Activated CD4-positive, alpha-beta T cell treated with anti-CD3 and anti-CD28 coated beads for 24 hours (primary cell): ENCODE measurements at places on chromosomes 3 and 15.

DNA sequence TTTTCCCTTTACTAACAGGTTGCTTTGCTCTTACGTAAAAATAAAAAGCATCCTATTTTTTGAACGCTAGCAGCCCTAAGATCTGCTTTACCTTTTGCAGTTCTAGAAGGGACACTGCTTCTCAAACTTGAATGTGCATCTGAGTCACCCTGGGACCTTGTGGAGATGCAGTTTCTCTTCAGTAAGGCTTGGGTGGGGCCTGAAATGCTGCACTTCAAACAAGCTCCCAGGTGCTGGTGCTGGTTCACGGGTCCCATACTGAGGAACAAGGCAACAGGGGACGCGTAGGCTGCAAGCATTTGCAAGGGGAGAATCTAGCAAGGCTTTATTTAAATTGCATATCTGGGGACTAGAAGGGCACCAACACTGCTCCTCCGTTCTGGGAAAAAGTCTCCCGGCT is 30.0 kb downstream of the MB21D2 start:
- DNase-seq: no peak

GRCh38 chr3:192870822-192871221 is 46.8 kb downstream of the MB21D2 start:
- no peak for DNase-seq

DNA sequence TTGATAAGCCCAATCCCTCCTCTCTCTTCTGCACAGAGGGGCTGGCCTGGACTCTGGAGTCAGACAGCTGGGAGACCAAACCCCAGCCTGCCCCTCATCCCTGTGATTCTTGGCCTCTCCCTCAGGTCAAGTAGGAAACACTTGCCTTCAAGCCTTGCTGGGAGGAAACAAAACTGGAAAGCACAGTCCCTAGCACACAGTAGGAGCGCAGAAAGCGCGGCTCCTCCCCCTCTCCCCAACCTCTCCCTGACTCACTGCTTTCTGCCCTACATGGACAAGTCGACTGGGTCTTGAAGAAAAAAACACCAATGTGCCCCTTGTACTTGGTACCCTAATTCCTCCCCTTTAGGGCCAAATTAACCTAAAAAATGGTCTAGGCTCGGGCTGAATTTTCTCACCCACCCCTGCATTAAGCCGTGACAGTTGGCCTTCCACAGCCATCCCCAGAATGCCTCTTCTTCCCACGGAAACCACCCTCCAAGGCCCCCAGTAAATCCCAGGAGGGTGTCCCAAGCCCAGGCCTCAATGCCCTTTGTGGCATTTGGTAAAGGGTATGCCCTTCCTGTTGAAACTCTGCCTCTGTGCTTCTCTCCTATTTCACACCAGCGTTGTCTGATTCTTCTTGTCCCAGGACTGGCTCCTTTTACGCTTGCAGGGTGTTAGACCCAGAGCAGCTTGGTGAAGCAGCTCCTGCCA is 11.3 kb upstream of the RAF1 start:
- no peak for DNase-seq

- DNase-seq: no peak
Observed at GRCh38 chr3:65181391-65181871, 493.6 kb upstream of the ADAMTS9 start.

DNA sequence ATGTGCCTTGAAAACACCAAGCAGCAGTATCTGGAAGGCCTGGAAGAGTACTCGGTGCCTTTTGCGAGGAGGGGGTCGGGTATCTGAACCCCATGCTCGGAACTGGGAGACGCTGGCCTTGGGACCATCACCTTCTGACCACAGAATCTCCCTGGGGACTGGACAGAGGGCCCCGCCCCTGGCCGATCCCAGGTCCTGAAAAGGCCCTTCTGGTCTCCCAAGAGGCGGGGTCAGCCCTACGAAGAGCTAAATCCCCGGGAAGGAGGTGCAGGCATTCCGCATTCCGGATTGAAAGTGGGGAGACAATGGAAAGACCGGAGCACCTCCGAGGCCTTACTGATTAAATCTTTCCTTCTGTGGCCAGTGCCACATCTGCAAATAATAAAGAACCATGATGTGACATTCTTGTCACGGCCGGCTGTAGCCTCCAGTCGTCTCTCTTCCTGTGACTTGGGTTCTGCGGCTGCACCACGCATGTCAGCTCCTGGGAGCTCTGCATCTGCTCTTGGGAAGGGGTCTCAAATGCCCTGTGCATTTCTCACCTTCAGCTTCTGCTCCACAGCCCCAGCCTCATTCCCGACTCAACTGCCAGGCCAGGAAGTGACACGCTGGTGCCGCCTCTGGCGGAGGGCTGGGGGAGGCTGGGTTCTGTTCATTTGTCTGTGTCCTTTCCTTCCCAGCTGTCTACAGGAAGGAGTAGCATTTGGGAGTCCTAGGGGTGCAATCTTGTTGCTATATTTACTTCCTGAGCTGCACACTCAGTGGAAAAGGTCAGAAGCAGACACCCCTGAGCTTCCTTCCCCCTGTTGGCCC is 173.5 kb downstream of the KLF13 start:
- no peak for DNase-seq

GRCh38 chr3:71973274-71974030 is 188.5 kb upstream of the PROK2 start:
- no peak for DNase-seq

DNA sequence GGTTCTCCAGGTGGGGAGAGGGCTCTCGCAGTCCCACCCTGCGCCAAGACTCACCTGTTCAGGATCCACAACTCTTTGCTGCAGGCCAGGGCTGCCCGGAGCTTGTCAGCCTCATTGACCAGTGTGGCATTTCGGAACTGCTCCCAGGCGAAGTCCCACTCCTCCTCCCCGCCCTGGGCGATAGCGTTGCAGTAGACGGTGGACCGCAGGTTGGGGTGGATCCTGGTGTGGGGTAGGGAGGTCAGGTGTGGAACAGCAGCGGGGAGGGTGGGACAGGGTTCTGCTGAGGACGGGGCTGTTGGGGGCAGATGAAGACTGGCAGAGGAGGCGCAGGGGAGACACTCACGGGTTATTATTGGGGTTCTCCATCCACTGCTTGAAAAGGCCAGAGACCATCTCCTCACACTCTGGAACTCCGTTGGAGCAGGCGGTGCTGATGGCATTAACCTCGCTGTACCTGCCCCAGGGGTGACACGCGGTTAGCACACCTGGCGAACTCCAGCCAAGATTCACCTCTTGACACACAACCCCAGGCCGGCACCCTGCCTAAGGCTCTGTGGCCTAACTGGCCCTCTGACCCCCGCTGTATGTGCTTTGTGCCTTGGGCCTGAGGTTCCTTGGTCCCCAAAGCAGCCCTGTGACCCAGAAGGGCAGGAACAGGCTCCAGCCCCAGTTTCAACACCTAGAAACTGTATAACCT is 16.1 kb downstream of the MESP2 start:
- no peak for DNase-seq

DNA sequence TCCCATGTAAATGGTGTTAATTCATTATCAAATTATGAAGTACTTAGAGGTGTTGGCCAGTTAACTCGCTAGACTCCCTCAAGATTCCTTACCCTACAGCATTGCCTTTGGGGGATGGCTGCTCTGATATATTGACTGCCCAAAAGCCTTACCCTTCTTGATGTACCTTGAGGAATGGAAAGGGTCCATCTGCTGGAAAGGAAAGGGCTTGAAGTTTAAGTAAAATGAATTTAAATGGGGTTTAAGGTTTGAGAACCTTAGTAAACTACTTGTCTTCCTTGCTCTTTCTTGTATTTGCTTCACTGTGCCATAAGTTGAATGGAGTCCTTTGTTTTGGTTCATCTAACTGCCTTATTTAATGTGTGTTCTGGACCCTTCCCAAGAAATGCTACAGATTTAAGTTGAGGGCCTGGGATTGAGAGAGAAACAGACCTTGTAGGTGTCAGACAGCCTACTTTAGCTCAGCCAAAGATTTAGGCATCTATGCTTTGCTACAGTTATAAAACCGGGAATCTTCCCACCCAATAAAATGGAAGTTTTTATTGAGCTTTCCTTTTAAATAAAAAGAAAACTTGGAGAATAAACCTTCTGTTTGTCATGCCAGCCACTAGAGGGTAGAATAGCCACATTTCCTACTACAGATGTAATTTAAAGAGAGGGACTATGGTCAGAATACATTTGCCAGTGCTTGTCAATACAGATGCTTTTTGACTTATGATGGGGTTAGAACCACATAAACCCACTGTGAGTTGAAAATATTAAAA is 25.3 kb downstream of the CMSS1 start:
- DNase-seq: no peak

- no peak for DNase-seq
Observed at GRCh38 chr3:194284351-194284750, 66.8 kb downstream of the CPN2 start.

- no peak for DNase-seq
Observed at GRCh38 chr3:156477323-156477722, 77.6 kb downstream of the SSR3 start.

DNA sequence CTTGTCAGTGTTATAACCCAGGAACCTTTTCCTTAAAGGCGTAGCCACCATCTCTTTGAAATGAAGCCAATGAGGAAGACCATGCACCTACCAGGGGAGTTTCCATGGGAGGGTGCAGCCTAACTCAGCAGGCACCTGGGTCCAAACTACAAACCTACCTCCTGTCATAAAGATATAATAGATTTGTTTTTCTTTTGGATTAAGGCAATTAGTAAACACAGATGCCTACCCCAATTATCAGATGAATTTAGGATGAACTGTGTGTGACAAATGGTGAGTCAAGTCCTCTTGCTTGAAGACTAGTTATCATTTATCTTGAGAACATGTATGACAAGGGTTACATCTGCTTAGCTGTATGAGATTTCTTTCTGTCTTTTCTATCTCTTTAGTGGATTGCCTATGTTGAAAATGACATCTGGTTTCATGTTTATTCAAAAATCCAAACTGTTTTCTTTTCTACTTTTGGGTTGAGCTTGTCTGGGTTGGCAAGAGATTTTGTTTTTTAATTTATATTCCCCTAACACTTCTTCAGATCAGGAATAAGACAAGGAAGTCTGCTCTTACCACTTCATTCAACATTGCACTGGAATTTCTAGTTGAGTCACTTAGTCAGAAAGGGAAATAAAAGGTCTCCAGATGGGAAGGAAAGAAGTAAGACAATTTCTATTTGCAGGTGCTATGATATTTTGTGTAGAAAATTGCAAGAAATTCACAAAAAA is 149.9 kb downstream of the NEK10 start:
- DNase-seq: no peak

GRCh38 chr3:3015185-3016089 is 94.7 kb downstream of the IL5RA start:
- no peak for DNase-seq

DNA sequence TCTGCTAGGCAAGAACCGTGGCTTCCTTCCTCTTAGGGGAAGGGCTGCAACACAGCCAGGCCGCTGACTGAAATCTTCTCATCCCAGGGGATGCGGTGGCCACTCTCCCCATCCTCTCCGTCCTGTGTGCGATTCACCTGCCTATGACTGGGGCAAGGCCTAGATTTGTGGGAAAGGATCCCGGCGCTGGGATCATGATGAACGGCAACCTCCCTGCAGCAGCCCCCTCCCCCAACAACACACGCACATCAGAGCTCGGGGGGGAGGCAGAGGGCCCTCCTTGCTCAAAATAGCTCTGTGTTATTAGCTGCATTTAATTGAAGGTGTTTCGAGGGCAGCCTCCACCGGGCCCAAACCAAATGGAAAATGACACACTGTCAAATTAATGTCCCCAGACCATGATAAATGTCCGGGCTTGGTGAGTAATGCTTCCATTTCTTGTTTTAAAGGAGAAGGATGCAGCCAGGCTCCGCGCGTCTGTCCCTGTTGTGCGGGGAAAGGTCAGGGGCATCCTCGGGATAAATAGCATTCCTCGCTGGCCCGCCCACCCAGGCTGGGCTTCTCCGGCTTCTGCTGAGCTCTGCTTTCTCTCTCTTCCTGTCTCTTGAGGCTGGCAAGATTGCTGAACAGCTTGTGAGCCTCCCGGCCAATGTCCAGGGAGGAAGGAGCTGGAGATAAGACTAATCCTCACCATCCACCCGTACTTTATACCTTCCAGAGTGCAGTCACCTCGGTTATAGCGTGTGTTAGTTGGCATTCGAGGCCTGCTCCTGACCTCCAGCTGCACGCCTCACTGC is 56.4 kb upstream of the TLE3 start:
- no peak for DNase-seq

- no peak for DNase-seq
Observed at GRCh38 chr3:101803173-101803782, 24.3 kb downstream of the NXPE3 start.

DNA sequence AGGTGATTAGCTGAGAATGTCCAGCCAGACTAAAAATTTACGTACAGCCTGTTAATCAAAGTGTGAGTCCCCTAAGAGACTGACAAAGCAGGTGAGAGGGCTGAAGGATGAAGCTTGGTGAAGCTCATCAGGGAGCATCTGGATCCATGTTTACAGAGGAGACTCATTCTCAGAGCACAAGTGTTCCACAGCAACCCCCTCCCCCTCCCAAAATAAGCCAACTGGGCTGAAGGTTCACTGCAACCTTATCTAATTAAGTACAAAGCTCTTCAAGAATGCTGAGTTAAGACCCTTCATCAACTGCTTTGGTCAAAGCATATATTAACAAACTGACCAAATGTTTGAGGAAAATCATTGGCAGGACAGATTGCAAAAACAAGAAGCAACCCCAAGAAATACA is 262.6 kb upstream of the ZNF385D start:
- DNase-seq: no peak
